ENCODE measurements at places on chromosomes 5 and 9.

GRCh38 chr5:57172466-57173318 is 1.2 kb upstream of the GPBP1 start:
- no peak for DNase-seq

- DNase-seq, result no peak
These were observed 39.9 kb upstream of the PAM start for GRCh38 chr5:102715082-102715807.

DNA sequence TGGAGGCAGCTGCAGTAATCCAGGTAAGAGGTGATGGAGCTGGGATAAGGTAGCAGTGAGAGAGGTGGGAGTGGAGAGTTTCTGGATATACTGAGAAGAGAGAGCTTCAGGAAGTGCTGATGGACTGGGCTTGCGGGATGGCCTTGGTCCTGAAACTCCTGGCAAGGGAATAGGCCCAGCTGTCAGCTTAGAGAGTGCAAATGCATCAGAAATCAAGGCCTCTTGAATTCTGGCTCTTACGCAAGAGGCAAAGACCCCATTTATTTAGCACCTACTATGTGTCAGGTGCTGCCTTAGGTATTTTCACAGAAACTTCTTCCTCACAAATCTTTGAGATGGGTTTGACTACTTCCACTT is 227.2 kb upstream of the MAP3K1 start:
- no peak for DNase-seq

DNA sequence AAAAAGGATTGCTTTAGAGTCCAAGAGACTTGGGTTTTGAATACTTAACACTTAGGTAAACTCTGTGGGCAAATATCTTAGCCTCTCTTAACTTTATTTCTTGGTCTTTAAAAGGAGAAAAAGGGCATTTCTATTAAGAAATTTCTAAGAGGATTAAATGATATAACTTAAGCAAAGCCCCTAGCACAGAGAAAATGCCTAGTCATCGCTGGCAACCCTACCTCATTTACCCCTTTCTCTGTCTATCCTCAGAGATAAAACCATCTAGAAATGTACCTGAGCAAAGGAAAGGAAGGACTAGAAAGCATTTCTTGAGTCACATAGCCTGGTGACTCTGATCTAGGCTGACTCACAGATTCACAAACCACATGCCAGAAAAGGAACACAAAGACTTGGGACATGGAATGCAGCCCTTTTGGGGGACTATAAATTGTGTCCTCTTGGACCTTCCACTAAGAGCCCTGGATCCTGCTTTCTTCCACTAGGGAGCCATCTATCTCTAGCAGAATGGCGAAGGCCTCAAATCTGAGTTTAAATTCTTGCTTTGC is 120.6 kb downstream of the FOXD1 start:
- no peak for DNase-seq

GRCh38 chr9:128321343-128321742 is 904 bp downstream of the TRUB2 start:
- no peak for DNase-seq

DNA sequence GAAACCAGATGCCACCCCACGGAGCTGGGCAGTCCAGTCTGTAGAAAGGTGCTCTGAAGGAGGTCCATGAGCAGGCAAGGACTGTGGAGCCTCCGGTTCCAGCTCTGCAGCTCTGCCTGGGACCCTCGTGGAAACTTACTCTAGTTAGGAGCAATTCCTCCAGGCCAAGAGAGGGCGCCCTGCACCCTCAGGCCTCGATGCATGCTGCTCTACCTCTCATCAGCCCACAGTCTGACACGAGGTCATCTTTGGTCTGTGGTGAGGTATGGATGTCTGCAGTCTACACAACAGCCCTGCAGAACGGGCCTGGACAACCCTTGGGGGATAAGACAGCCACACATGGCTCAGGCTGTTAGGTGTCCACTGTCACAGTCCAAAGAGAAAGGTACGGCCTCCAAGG is 50.6 kb upstream of the UBTD2 start:
- DNase-seq, result no peak

GRCh38 chr9:76634356-76635054 is 129.7 kb upstream of the PCA3 start:
- no peak for DNase-seq

- DNase-seq, result no peak
These were observed 334.6 kb upstream of the TUSC1 start for GRCh38 chr9:26012797-26013196.

DNA sequence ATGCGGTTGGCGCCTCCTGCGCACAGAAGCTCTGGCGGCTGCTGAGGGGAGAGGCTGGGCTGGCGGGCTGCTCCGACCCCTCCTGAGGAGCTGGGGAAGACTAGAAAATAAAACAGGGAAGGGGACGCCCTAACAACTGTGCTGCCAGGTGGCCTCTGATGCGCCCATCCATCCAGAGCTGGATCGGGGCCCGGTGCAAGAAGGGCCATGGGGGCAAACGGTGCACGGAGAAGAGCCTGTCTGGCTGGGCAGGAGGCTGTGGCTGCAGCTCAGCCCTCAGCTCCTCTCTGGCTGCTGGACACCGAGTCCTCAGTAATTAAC is 21.0 kb upstream of the MRNIP start:
- no peak for DNase-seq

DNA sequence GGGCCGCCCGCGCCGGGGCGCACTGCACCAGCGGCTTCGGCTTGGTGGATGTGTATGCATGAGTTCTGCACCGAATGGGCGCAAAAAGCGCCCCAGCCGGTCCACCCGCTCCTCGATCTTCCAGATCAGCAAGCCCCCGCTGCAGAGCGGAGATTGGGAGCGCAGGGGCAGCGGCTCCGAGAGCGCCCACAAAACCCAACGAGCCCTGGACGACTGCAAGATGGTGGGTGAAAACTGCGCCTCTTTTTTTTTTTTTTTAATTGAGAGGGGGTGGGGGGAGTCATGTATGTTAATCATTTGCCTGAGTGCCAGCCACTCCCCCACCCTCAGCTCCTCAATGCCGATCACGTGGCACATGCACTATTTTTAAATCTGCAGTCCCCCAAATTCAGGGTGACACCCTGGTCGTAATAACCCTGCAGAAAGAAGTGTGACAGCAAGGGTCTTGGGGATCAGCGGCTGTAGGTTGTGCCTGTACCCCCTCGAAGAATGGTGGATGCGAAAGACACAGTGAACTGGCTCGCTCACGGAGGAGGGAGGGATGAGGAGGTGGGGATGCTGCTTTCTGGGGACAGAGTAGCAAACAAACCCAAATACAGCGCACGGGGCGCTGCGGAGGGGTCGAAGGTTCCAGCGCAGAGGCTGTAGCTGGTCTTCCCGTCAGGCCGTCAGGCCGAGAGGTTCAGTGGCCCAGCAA is 900 bp downstream of the RGS7BP start:
- no peak for DNase-seq

DNA sequence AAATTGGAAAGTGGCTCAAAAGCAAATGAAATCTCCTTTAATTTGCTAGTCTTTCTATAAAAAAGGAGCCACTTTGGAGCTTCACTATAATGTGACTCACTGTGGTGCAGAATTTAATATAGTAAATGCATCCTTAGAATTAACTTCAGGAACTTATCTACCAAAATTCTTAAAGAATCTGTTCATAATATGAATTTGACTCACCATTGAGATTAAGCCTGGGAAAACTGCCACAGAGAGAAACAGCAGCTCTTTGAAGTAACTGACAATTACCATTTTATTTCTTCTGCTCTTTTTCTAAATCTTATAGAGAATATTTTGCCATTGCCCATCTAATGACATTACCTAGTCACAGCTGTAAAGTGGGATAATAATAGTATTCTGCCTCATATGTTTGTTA is 211.9 kb upstream of the CDH6 start:
- no peak for DNase-seq

DNA sequence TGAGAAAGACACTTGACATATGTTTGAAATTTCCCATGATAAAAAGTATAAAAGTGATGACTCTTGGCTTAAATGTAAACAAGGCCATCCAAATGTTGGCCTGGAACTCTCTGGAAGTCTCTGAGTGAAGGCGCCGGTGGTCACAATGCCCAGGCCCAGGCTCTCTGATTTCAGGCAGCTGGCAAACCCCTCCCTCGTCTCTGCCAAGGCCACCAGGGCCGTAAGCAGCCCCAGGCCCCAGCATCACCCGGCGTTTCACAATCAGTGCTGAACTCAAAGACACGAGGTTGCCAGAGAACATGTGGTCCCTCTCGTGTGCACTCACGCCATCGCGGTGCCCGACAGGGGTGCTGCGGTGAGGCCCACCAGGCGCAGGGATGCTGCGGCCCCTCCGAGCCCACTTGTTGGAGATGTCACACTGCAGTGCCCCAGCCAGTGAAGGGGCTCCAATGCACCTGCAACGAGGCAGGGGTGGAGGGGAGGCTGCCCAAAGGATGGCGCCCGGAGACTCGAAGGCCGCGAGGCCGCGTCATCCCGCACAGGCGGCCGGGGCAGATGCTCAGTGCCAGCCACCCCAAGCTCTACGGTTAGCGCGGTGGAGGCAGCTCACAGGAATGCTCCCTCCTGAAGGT is 15.0 kb downstream of the LPCAT1 start:
- DNase-seq, result no peak

DNA sequence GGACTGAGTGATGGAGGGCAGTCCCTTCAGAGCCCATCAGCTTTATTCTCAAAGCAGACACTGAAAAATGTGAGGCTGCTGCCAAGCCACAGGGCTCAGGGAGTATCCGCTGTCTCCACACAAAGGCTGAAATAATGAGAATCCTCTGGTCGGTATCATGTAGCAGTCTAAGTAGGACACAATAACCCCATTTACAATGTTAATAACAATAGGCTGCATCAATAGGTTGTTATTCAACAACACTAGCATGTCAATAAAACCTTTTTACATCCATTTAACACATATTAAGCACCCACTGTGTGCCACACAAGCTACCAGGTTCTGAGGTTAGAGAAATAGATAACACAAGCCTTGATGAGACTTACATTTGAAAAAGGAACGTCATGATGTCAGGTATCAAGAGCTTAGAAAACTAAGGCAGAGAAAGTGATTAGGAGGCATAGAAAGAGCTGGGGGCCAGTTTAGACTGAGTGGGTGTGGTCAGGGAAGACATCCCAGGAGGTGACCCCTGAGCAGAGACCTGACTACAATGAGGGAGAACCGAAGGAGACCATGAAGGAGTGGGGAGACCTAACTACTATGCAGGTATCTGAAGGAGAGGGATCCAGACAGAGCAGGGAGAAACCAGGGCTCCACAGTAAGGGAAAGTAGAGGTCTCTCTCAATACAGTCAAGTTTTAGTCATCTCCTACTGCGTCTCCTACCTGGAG is 140.1 kb upstream of the GRIA1 start:
- DNase-seq, result peak; percentile 30

- no peak for DNase-seq
These were observed 96.6 kb downstream of the VCAN start for GRCh38 chr5:83568186-83568585.

DNA sequence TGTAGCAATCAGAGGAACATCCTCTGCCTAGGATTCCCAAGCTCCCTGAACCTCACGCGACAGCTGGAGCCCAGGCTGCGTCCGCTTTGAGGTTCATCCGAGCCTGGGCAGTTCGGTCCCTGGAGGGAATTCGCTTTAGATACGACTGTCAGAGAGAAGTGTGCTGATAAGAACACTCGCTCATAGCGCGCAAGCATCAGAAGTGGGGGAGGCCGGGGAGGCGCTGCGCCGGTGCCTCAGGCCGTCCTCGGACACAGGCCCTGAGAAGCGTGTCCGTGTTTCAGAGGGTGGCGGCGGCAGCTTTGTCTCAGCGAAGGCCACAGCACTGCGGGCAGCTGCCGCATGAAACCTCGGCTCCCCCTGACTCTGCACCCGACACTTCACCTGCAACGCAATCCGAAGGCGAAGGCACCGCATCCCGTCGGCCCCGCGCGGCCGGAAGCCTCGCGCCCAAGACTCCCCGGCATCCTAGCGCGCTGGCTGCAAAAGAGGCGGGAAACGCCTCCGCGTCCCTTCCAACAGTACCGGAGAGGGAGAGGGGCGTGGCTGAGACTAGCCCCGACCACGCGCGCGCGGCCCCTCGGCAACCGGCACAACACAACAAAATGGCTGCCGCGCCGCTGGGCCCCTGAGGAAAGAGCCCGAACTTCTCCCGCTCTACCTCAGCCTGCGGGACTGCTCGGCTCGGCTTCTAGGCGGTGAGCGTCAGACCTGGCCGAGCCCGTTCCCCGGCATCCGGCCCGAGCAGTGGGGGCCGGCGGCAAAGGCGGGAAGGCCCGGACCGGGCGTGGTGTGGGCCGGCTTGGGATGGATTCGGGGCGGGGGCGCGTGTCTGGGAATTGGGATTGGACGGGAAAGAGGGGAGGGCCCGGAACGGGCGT is at the start of gene CNTRL:
Gene CNTRL, plus strand, starts transcription at position 586 of the 881 bp plus-strand sequence. CDS start 13,372 bp downstream, outside the sequence.
- peak; percentile 93 for DNase-seq

DNA sequence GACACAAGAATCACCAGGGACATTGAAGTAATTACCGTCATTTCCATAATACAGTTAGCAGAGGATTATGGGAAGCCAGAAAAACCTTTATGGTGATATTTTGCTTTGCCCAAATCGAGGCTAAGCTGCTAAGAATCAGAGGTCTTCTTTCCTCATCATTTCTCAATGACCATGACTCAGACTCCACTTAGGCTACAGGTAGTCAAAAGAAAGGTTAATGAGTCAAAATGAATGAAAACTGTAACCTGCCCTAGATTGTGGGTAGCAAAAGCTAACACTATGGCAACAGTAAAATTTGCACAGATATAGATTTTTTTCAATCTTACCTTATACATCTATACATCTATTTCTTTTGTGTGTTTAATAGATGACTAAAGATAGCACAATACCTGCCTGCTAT is 185.8 kb downstream of the CARTPT start:
- DNase-seq, result no peak

- no peak for DNase-seq
These were observed 139.3 kb downstream of the RAB3C start for GRCh38 chr5:58722160-58722559.

GRCh38 chr5:180468732-180469585 is 25.2 kb upstream of the CNOT6 start:
- no peak for DNase-seq

- no peak for DNase-seq
These were observed 392.5 kb downstream of the KDM4C start for GRCh38 chr9:7150153-7150890.

- no peak for DNase-seq
These were observed 287.4 kb downstream of the ARHGAP26 start for GRCh38 chr5:143057580-143057999.

DNA sequence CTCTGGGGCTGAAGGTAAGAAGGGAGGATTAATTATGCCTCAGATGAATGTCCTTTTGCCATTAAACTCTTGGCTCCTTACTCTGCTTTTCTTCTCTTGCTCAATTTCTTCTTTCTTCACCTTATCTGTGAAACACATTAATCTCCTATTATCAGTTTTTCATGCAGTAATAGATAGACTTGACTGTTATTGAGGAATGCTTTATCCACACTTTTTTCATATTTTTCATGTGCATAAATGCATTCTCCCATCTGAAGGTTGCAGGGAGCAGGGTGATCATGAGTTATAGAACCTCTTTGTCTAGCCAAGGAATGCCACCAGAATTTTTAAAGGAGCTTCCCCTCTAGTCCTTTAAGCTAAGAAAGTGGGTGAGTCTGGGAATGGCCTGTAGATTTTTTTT is 66.4 kb upstream of the CD180 start:
- DNase-seq, result no peak

GRCh38 chr5:154098465-154098864 is 59.7 kb downstream of the MFAP3 start:
- no peak for DNase-seq

GRCh38 chr9:79573412-79573923 is 1.7 kb downstream of the TLE4 start:
- DNase-seq, result no peak
